ENCODE measurements at places on chromosomes 12 and 14.

- no peak for DNase-seq
Observed at GRCh38 chr12:5872745-5873144, 72.3 kb downstream of the ANO2 start.

- no peak for DNase-seq
Observed at GRCh38 chr12:118288174-118288573, 84.5 kb downstream of the TAOK3 start.

GRCh38 chr12:47612953-47613352, 92.9 kb downstream of the RPAP3 start:
- no peak for DNase-seq

DNA sequence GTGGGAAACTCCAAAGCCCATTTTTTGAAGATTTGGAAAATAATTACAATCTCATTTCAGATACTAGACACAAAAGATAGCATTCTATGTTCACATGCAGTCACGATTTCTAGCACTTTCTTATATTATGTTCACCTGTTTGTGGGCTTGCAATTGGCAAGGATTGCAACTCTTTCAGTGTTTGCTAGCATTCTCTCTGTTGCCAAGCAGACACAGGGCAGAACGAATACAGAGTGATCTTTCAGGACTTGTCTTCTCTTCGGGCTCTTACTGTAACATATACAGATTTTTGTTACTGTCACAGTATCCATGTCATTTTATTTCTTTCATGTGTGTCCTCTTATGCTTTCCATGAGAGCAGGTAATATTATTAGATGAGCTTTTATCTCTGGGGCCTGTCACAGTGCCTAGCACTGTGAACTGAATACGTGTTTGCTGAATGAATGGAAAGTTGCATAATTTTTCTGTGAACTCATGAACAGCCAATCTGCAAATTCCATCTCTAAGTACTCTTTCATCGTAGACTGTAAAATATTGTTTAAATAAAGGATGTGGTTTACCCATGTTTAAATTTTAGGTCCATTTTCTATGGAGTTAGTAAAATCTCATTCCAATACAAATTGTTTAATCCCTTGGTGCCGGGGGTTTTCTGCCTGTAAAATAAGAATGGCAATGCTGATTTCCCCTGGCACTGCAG, 105.1 kb downstream of the BMP4 start:
- DNase-seq, result no peak

- DNase-seq, result no peak
Observed at GRCh38 chr14:45559626-45560025, 306.6 kb upstream of the MIS18BP1 start.

GRCh38 chr14:90281261-90281660, 24.9 kb downstream of the PSMC1 start:
- no peak for DNase-seq

GRCh38 chr14:57687416-57687815, 178.5 kb downstream of the SLC35F4 start:
- DNase-seq, result no peak

DNA sequence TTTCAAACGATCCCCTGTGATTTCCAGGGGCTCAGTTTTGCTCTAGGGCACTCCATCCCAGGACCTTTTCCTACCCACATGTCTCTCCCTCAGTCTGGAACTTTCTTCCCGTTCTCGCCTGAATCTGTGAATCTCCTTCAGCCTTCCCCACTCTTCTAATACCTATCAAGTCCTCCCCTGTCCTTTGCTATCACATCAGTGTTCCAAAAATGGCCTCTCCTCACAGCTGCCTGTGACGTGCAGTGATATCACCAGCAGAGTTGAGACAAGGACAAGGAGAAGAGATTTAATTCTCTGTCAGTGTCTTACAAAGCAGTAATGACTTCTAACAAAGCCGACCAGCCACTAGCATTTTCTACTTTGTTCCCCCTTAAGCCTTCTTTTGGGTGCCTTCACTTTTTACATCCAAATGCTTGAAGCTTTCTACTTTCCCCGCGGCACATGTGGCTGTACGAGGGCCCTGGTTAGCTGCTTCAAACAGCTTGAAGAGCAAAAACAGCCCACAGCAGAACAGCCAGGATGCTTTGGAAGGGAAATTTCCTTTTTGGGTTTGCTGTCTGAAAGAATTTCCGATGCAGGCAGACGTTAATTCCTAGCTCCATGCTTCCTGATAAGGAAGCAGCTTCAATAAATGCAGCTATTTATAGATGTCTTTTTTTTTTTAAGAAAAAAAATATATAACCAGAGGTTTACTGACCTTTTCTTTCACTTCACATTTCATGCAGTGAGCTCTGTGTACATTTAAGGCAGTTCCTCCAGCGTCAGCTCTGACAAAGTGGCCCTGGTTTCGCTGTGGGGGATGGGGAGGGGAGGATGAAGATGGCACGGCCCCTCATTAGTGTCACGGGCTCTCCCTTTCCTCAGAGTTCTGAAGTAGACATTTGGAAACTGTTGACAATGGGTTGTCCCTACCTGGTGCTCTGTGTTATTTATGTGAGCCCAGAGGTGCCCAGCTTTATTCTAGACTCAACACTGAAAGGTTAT, 109.3 kb downstream of the ETV6 start:
- peak; percentile 43 for DNase-seq

DNA sequence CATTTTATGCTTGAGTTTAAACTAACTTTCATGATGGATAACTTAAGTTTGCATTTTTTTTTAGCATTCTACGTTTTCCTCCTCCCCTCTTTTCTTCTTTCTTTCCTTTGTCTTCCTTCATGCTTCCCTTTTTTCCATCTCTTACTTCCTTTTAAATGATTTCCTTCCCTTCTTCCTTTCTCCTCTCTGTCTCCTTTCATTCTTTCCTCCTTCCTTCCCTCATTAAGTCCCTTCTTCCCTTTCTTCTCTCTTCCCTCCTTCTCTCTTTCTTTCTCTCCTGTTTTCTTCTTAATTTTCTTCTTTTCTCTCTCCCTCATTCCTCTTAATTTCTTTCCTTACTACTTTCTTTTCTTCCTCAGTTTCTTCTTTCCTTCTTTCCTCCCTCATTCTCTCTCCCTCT, 376.0 kb downstream of the LRIG3 start:
- no peak for DNase-seq

DNA sequence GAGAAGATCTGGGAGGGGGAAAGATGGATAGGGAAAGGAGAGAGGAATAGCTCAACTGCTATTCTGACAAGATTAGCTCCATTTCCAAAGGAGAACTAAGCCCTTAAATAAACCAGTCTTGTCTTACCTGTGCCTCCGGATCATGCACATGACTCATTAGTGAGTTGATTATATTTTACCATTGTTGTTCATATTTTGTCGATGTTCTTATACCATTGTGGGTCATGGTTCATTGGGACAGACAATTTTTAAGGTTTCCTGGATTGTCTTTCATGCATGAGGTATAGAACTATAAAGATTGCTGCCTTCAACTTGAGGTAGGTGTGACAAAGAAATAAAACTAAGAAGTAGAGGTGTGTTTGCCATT, 243.0 kb upstream of the ATP2B1 start:
- DNase-seq, result no peak

DNA sequence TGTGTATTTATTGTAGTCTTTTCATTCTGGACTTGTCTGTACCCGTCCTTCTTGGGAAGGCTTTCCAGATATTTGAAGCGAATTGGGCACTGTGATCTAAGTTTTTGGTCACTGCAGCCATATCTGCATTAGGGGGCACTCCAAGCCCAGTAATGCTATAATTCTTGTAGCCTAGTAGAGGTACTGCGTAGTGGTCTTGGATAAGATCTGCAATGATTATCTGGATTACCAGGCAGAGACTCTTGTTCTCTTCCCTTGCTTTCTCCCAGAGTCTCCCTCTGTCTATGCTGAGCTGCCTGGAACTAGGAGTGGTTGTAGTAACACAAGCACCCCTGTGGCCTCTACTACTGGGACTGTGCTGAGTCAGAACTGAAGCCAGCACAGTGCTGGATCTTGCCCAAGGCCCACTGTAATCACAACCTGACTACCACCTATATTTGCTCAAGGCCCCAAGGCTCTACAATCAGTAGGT, 30.0 kb downstream of the SLC38A2 start:
- peak; percentile 22 for DNase-seq

DNA sequence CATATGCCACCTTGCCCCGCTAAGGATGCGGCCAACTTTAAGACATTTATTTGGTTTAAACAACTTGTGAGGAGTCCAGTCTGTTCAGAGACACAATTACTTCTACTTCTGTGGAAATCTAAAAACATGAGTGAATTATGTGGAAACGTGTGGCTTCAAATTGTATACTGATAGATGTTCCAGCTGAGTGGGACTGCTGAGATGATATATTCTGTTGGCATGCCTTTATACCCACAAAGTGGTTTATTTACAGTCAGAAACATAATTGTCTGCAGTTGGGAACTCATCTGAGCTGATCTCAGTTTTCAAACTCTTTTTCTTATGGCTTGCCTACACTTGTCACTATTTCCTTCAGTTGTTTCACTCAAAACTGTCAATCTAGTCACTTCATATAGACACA, 67.8 kb downstream of the FLRT2 start:
- DNase-seq, result no peak

DNA sequence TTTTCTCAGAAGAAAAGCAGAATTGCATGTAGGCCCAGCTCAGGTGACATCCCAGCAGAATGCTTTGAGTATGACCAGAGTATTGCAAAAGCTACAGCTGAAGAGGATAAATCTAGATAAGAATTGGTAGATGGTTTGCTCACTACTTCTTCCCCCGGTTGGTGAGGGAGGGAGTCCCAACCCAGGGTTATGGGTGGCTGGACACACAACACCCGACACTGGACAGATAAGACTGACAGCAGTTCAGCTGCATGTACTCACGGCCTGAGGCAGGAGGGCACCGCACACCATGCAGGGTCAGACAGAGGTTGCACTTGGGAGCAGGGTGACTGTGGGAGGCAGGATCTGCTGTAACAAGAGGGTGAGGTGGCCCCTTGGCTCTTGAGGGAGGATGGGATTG, 1.7 kb upstream of the CLEC4C start:
- no peak for DNase-seq

DNA sequence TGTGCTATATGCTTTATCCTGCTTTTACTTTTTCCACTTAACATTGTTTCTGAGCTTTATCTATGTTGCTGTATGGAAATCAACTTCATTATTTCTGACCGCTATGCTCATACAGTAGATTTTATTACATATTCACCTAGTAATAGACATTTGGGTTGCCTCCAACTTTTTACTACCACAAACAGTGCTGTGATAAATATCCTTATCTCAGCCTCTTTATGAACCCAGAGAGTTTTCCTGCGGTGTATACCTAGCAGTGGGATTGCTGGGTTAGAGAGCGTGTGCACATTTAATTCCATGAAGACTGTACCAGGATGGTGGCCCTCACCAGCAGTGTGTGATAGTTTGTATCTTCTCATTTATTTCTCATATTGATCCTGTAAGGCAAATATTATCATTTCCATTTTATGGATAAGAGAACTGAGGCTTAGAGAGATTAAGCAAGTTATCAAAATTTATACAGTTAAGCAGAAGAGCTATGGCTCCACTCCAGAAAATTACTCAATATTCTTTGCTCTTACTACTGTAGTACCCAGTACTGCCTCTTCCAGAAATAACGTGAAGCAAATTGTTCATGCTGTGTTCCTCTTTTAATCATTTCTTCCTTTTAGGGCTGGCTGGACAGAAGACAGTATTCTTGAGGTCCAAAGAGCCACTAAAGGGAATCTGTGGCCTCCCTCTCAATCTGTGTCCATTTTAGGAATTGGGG, 26.3 kb upstream of the CISTR start:
- no peak for DNase-seq

- DNase-seq, result no peak
Observed at GRCh38 chr12:51369581-51369980, 21.6 kb downstream of the GALNT6 start.

DNA sequence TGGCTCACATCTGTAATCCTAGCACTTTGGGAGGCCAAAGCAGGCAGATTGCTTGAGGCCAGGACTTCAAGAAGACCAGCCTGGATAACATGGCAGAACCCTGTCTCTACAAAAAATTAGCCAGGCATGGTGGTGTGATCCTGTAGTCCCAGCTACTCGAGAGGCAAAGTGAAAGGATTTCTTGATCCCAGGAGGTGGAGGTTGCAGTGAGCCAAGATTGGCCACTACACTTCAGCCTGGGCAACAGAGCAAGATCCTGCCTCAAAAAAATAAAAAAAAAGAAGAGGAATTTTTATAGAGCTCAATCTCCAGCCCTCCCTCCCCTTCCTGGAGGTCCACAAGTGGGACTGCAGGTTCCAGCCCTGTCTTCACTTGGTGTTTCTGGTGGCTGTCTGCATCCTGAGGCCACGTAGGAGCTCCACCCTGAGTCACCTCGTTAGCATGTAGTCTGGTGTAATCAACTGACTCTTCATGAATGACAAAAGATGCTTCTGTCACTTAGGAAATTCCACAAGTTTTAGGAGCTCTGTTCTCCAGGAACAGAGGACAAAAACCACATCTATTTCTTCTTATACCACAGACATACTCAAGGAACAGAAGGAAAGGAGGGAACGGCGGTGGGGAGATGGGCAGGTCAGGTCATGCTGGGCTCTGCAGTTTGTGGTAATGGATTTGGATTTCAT, 16.2 kb downstream of the CCDC62 start:
- no peak for DNase-seq

DNA sequence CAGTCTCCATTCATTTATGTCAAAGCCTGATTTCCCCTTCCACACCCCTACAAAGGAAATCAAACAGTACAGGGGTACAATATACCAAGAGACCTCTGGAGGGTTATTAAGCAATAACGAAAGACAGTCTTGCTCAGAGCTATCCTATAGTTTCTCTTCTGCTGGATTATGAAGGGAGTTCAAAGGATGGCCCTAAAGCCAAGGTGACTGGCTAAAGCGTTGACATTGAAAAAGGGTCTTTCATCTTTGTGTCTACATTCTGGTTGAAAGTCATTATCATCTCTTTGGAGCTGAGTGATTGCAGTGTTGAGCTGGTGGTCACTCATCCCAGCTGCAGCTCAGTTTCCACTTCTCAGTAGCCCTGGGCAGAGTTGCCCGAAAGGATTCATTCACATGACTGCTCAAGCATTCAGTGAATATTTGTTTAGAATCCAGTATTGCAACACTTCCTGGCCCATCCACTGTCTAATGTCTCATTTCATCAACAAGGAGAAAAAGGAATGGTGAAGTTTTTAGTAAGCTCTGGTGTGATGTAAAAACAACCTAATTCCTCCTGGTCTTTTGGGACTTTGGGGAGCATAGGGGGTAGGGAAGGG, 19.2 kb upstream of the TBX5 start:
- no peak for DNase-seq

DNA sequence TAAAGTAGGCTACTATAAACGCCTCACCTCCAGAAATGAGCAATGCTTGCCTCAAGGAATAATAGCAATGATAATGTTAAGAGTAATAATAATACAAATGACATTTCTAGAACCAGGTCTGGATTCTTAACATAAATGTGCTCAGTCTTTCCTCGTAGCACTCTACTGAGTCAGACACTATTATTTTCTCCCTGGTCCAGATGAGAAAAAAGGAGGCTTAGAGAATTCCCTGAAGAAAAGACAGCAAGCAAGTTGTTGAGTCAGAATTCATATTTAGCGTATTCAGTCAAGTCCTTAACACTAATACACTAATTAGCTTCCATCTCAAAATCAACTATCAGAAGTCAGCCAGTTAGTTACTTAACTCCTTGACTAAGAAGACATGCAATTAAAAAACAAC, 13.2 kb downstream of the KCNC2 start:
- no peak for DNase-seq
